ENCODE measurements at places on chromosomes 2 and 18.

DNA sequence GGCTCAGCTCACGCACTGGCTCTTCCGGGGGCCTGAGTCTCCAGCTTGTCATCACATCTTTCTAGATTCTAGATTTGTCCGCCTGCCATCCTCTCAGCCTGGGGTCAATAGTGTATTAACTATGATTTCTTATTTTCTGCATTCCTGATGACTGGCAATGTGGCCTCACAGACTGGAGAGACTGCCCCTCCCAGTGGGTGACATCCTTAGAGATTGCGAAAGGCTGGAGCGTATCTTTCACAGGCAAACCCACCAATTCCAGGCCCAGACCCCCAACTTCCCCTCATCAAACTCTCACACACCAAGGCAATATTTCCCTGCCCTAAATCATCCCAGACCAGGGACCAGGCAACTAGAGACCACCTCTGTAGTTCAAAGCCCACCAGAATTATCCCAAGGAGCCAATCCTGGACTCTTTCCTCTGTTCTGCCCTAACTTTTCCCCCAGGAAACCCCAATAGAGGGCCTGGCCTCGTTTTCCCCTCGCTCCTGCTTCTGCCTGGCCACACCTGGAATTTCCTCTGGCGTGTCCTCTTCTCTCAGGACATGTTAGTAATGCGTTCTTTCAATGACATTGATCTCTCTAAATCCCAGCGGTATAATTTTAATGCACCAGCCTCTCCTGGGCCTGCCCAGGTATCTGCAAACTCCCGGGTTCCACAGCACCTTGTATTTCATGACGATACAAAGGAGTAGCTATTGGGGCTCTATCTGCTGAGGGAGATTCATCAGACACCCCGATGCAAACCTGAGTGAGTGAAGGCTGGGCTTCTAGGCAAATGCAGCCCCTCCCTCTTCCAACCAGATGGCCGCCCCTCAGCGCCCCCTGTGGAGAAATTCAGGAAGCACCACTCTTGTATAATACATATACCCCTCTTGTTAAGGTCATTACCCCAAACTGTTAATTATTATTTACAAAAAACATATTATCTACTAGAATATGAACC, 2.4 kb upstream of the KCNF1 start:
- no peak for DNase-seq

DNA sequence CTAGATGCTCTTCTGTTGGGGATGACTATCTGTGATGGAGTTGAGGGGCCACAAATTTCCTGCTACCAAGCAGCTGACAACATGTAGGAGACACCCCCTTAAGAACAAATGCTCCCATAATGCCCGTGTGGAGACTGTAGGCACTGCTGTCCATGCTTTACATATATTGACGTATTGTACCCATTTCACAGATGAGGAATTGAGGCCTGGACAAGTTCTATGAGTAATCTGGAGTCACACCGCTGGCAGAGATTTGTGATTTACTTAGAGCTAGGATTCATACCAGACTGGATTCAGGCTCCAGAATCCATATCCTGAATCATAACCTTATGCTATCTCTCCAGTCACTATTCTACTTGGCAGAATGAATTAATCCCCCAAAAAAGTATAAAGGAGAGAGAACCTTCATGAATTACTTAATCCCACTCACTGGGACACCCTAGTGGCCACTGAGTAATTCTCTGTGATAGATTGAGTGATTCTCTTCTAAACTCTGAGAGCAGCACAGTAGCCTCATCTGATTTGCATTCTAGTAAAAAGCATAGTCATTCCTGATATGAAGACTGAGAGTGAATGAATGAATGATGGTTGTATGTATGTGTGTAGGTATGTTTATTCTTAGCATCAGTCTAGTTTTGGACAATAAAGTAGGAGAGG, 460.7 kb upstream of the MEIS1 start:
- DNase-seq, result no peak

DNA sequence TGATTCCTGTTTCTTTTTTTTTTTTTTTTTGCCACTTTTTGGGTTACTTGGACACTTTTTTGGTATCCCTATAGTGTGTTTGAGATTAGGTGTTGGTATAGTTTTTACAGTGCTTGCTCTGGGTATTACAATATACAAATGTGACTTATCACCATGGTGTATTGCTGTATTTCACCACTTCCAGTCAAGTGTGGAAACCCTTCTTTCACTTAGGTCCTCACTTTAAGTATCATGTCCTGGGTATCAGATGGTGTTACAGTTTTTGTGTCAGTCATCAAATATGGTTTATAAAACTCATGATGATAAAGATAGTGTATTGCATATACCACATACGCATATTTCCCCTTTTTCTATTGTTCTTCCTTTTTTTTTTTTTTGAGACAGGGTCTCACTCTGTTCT, 1.8 kb downstream of the ATP9B start:
- no peak for DNase-seq

GRCh38 chr18:4821801-4822200, 366.7 kb upstream of the DLGAP1 start:
- DNase-seq, result no peak

DNA sequence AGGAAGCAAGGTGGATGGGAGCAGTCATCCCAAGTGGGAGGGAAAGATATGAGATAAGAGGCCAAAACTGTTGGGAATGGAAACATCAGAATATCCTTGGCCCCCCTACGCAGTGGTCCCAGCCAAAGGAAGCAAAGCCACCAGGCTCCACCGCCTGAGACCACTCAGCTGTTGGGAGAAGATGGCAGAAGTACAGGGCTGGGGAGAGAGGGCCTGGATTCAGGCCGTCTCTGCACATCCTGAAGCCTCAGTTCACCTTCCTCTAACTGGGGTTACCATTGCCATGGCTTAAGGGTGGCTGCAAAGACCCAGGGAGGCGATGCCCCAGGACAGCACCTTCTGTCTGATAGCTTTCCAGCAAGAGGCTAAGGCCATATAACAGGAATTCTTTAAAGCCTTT, 193.8 kb downstream of the MGAT5 start:
- no peak for DNase-seq
